Dorsolateral prefrontal cortex (tissue), 122 donors: ENCODE measurements at places on chromosomes 2 and 18. TPM values are rescaled to one million over a fixed set of nuclear protein-coding genes. Genes with fewer than 3 reads are reported as not detected.

The TXNDC2 gene
- 0.53 TPM for total RNA-seq

The RAMP1 gene
- 111 TPM for total RNA-seq

The SH3RF3 gene
- total RNA-seq, result 12.5 TPM

The CXCR1 gene
- not detected for total RNA-seq

The UGT1A9 gene
- total RNA-seq, result not detected

The GAREM2 gene
- total RNA-seq, result 11.2 TPM

The RAX gene
- total RNA-seq, result not detected

The PLEKHH2 gene
- total RNA-seq, result 10.7 TPM

The LRRTM4 gene
- 60.6 TPM for total RNA-seq

The IL1A gene
- not detected for total RNA-seq

- DNase-seq, result no peak
Measured at GRCh38 chr2:191032588-191033429, 18.8 kb upstream of the STAT1 start.

DNA sequence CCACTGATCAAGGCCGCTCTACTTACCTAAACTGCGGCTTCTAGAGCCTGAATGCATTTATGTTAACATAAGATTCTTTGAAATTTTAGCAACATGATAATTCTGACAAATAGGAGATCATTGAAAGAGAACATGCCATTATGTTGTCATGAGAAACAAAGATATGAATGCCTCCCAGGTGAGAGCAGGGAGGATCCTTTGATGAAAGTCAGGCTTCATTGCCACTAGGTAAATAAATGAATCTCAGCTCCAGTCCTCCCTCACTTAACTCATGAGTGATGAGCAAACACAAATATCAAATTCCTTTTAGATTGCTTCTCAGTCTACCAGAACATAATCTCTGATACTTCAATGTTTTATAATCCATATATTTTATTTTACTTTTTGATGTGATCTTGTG lies 463.2 kb upstream of the CDH7 start:
- DNase-seq, result no peak

DNA sequence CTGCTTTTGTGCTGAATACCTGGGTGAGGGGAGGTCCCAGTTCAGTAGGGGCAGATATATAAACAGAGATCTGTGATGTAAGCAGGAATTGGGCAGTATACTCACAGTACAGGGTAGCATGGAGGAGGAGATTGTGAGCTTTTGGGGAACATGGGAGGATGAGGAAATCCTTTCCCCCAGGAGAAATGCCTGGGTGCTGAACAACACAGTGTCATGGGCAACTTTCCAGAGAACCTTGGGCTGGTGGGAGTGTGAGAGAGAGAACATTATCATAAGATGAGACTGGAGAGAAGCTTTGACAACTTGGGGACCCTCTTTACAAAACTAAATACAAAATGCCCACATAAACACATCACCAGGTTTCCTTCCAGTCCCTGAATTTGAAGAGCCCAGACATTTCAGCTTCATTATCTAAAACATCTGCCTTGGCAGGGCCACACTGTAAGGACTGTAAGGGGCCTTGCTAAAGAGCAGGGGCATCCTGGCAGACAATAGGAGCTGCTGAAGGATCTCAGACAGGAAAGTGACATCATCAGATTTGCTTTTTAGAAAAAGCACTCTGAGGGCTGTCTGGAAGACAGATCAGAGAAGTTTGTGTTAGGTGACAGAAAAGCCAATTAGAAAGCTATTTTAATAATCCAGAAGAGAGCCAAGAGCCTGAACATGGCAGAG lies 303.1 kb upstream of the FBXO11 start:
- no peak for DNase-seq

GRCh38 chr2:15724235-15724634 lies 132.6 kb downstream of the DDX1 start:
- DNase-seq, result no peak

- no peak for DNase-seq
Measured at GRCh38 chr2:196413821-196414274, 225.7 kb upstream of the CCDC150 start.

GRCh38 chr2:85854166-85854509 lies 34.7 kb downstream of the ST3GAL5 start:
- DNase-seq, result no peak

GRCh38 chr2:209208211-209208610 lies 215.6 kb upstream of the MAP2 start:
- no peak for DNase-seq

DNA sequence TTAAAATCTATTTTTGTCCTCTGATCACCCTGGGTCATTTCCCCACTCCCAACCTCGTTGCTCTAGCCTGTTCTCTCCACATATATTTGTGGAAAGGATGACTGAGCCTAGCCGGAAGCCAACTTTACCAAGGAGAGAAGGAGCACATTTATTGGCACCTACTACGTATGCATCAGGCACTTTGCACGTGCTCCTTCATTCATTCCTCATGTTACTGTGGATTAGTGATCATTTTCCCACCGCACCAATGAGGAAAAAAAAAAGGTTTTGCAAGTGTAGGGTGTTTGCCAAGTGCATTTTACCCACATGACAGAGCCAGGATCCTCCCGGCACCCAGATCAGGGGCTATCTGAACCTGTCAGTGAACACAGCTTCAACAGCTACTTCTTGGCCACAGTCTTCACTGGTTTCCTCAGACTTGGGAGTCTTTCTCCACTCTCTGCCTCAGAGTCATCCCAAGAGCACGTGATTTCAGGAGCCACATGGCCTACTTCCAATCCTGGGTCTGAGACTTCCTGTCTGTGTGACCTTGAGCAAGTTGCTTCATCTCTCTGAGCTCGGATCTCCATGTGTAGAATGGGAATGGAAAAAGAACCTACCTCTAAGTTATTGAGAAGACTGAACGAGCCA lies 1.9 kb upstream of the C1QL2 start:
- no peak for DNase-seq

DNA sequence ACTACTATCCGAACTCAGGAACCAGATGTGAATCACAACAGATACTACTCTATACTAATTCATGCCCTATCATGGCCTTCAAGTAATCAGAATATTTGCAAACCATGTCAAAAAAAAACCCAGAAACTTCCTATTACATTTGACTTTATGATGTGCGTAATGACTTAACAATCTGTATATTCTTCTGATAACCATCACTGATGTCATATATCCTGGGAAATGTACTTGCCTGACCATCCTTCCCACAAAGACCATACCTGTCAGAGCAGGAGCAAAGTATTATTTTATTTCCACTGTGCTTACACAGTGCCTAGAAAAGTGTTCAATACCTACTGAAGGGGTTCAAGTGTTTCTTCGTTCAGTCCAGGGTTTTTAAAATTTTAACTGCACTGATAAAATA lies 27.5 kb downstream of the PPP4R1 start:
- DNase-seq, result no peak

GRCh38 chr18:45478889-45479288 lies 136.4 kb upstream of the SLC14A2 start:
- no peak for DNase-seq

- DNase-seq, result no peak
Measured at GRCh38 chr18:66550366-66550765, 53.5 kb downstream of the CDH19 start.

GRCh38 chr2:128270672-128271596 lies 47.7 kb downstream of the HS6ST1 start:
- no peak for DNase-seq
